ENCODE measurements at places on chromosomes 4 and X.

DNA sequence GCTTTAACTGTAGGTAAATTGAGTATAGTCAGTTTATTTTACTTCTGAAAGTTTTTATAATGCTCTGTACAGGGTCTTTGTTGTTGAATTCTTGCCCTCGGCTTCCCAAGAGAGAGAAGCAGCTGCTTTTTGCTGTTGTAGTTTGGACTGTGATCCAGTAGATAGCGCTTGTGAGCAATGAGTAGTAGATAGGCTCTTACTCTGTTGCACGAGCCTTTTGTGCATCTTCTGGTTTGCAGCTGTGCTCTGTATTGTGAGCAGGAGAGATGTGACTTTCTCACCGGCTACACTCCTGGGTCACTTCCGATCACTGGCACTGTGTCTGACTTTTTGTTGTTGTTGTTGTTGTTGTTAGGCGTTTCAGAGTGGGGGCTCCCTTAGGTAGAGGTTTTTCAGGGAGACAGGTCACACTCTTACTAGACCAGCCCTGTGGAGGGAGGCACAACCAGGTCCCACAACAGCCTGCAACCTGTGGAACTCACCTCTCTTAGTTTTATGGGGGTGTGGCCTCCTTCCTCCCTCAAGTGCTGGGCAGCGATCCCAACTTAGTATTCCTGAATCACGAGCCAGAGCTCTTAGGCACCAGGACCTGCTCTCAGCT, 822.1 kb upstream of the GALNTL6 start:
- no peak for DNase-seq

- no peak for DNase-seq
Observed at GRCh38 chr4:168618577-168619265, 121.9 kb downstream of the PALLD start.

- DNase-seq = no peak
Observed at GRCh38 chrX:117969328-117969727, 147.3 kb downstream of the KLHL13 start.

- DNase-seq = peak; percentile 18
Observed at GRCh38 chrX:49291615-49292337, 11.7 kb upstream of the GAGE10 start.

GRCh38 chrX:42117318-42117717, 194.0 kb upstream of the CASK start:
- DNase-seq = no peak

GRCh38 chr4:107757283-107757682, 37.2 kb upstream of the PAPSS1 start:
- no peak for DNase-seq

- no peak for DNase-seq
Observed at GRCh38 chrX:150269605-150270254, 93.4 kb upstream of the MAMLD1 start.

DNA sequence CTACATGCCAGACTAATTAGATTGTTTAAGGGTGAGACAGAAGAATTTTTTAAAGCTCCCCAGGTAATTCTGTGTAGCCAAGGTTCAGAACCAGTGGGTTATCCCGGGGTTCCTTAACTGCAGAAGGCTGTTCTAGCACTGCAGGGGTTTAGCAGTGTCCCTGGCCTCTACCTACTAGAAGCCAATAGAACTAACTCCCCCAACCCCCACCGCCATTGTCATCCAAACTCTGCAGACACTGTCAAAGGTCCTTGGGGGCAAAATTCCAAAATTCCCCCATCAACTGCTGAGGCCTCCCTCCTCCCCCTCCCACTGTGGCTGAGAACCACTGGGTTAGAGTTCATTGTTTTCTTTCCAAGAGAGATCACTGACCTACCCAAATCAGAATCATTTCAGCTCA, 66.4 kb downstream of the MOSPD2 start:
- DNase-seq = no peak

DNA sequence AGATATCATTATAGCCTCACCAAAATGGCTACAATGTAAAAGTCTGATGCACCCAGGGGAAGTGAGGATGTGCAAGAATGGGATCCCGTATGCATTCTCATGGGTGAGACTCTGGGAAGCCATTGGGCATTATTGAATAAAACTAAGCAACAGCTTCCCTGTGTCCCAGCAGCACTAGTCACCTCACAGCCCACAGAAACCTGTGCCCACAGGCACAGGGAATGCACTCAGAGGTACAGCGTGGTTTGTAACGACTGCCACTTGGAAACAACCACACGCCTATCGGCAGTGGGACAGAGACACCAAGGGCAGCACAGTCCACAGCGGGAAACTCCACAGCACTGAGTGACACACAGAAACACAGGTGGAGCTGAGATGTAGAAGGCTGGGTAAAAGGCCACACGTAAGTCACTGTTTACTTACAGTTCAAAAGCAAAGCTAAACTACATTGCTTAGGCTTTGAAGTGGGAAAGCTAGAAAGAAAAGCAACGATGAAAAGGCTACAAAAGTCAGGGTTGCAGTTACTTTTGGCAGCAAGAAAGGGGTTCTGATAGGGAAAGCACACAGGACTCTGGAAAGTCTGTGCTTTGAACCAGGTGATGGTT, 69.2 kb downstream of the HAUS3 start:
- no peak for DNase-seq

DNA sequence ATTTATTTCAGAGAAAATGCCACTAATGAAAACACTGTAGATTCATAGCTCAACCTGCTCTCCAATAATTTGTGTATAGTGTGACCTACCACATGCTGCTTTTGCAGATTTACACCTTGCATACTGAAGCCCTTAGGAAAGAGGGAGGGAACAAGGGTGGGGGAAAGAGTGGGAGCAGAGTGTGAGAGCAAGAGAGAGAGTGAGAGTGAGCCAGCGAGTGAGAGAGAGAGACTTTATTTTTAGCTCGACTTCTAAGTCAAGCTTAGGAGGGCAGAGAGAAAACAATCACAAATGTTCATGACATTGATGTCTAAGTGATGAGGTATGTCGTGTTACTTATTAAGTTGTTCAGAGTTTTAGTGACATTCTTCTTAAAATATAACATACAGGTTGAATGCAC, 112.5 kb upstream of the HAND2 start:
- no peak for DNase-seq

- DNase-seq = no peak
Observed at GRCh38 chr4:5238173-5238572, 186.9 kb downstream of the STK32B start.

- no peak for DNase-seq
Observed at GRCh38 chr4:98245226-98245625, 16.0 kb upstream of the RAP1GDS1 start.

All from DMS79 treated with DMSO at 0.1 percent for 48 hours (cell line).